GM10248 (cell line): ENCODE measurements at places on chromosomes 3 and 15.

- no peak for DNase-seq
Observed at GRCh38 chr3:16994854-16995525, 110.2 kb downstream of the PLCL2 start.

DNA sequence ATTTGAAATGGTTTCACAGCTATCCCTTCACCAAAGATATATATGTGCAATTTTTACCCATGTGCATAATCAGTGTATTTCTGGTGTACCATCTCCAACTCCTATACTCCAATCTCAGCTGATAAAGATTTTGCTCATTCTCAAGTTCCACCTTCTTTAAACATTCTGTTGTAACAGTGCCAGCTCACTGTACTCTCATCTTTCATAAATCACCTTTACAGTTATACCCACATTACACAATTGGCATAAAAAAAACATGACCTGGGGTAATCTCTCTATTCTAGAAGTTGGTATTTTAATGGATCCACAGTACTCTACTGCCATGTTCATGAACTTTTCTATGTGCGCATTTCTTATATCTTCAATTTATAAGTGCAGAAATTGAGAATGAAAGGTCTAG is 339.9 kb upstream of the DPH6 start:
- DNase-seq = no peak

DNA sequence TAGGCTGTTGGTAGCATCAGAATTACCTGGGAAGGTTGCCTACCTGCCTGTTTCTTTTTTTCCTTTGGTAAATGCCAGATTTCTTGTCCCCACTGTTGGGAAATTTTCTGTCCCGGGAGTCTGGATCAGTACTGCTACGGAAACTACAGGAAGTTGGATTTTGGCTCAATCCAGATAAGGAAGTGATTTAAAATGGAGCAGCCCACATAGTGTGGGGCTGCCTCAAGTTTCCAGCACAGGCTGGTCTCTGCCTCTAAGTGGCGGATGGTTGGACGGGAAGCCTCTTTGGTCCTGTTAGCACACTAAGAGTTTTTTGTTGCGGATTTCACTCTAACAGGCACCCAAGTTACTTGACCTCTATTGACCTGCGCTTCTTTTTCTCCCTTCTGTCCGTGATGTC is 54.7 kb downstream of the EEFSEC start:
- no peak for DNase-seq

- DNase-seq = no peak
Observed at GRCh38 chr3:4119119-4119518, 184.1 kb upstream of the SETMAR start.

GRCh38 chr3:55272031-55272645 is 215.0 kb downstream of the WNT5A start:
- no peak for DNase-seq

DNA sequence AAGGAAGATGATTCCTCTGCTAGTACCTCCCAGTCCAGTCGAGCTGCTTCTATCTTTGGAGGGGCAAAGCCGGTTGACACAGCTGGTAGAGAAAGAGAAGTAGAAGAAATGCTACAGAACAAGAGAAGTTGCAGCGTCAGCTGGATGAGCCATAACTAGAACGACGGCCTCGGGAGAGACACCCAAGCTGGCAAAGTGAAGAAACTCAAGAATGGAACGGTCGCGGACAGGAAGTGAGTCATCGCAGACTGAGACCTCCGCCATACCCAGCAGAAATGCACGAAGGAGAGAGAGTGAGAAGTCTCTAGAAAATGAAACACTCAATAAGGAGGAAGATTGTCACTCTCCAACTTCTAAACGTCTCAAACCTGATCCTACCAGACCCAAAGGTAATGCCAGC is 19.0 kb upstream of the PARP14 start:
- DNase-seq = no peak

GRCh38 chr3:179330438-179330837 is 7.6 kb downstream of the ZNF639 start:
- no peak for DNase-seq

GRCh38 chr3:47614788-47615187 is 36.1 kb upstream of the CSPG5 start:
- no peak for DNase-seq

GRCh38 chr3:190696777-190697501 is 165.6 kb downstream of the GMNC start:
- DNase-seq = no peak

- DNase-seq = no peak
Observed at GRCh38 chr3:106227068-106227467, 358.3 kb upstream of the CBLB start.

GRCh38 chr3:172244011-172244410 is 204.2 kb downstream of the GHSR start:
- no peak for DNase-seq

GRCh38 chr15:77624868-77625267 is 7.8 kb downstream of the LINGO1 start:
- no peak for DNase-seq

- DNase-seq = no peak
Observed at GRCh38 chr15:81442454-81442853, 68.4 kb upstream of the TMC3 start.

- no peak for DNase-seq
Observed at GRCh38 chr3:77571971-77572715, 532.2 kb downstream of the ROBO2 start.
